D341Med (cell line): ENCODE measurements at places on chromosomes 13 and 19.
A peak's percentile ranks its signal among the peaks of the same experiment; 100 is the strongest.

- no peak for DNase-seq
These were observed 92.4 kb upstream of the SIAH3 start for GRCh38 chr13:45943965-45944364.

GRCh38 chr19:12543855-12544254 lies 7.4 kb downstream of the ZNF564 start:
- DNase-seq, result no peak

GRCh38 chr13:106819413-106820180 lies 251.7 kb upstream of the ARGLU1 start:
- no peak for DNase-seq

GRCh38 chr13:87821512-87821911 lies 150.3 kb downstream of the SLITRK5 start:
- DNase-seq, result no peak

DNA sequence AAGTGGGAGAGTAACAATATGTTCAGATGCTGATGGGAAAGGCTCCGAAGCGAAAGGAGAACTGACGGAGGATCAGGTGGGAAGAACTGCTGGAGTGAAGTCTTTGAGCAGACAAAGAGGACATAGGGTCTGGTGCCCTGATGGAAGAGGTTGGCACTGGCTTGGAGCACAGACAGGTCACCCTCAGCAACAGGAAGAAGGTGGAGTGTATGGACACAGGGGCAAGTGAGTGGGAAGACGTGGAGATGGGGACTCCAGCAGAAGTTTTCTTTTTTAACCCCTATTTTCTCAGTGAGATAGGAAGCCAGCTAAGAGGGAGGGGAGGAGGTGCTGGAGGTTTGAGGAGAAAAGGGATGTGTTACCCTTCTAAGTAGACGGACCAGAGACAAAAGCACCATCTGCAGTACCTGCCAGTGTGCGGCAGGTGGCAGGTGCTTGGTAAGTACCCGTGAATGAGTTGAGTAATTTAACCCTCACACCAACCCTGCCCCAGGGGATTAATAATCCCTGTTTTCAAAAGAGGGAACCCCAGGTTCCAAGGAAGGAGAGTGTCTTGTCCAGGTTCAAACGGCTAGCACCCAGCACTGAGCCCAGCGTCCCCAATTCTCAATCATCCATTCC lies 11.2 kb downstream of the HAS1 start:
- DNase-seq, result peak; percentile 70

DNA sequence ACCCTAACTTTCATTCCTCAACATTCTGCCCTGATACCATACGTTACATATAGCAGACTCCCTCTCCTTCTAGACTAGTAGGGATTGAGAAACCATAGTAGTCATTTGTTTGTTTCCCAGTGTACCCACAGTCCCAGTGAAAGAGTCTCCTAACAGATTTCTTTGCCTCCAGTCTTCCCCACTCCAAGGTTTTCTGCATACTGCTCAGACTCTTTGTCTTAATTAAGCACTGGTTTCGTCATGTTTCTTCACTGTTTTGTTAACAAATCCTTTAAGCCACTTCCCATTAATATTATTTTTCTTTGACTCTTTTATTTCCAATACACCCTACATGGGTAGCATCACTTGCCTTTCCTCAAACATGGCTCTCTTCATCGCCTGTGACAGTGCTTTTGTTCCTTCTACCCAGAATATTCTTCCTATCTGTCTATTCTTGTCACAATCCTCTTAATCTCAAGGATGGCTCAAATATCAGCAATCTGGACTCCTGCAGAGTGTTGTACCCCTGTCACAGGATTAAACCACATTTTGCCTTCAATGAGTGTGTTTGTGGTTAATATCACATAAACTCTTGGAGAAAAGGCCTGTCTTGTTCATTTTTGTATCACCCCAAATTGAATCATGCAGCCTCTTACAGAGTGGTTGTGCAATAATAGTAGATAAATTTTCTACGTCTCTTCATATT lies 92.7 kb upstream of the KLF12 start:
- no peak for DNase-seq

GRCh38 chr19:29118389-29118788 lies 94.6 kb downstream of the UQCRFS1 start:
- DNase-seq, result no peak

DNA sequence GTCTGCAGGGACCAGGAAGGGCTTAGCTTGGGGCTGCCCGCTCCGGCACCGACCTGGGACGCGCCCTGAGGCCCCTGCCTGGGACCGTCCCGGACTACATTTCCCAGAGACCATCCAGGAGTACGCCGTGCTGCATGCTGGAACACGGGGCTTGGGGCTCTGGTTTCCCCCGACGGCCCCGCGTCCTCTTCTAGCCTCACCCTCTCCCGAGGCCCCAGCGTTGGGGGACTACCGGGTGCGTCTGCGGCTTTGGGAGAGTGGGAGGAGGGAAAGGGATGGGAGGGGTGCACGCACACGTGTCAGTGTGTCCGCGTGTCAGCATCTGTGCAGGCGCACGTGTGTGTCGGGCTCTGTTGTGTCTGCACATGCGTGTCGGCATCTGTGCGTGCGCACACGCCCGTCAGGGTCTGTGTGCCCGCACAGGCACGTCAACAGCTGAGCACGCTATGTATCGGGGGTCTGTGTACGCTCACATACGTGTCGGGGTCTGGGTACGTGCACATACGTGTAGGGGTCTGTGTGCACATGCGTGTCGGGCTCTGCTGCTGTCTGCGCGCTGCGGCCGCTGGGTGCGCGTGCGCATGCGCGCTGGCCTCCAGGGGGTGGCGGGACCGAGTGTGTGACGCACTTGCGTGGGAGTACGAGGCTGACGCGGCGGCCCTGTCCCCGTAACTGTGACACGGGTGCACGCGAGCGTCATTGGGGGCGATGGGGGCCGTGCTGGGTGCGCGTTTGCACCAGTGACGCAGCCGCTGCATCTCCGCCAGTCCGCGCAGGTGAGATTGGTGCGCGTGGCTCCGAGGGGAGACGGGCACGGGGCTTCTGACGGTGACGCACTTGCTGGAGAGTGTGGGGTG lies at the start of gene ZNF331:
TSS of gene ZNF331 (plus strand) at position 625 of the 857 bp plus-strand sequence. CDS start 31,232 bp downstream, outside the sequence.
- DNase-seq, result peak; percentile 89

GRCh38 chr13:48819376-48819775 lies 156.3 kb upstream of the FNDC3A start:
- DNase-seq, result no peak

GRCh38 chr19:47315125-47315821 lies 5.6 kb downstream of the C5AR1 start:
- DNase-seq, result no peak

GRCh38 chr19:45975306-45976070 lies 1.8 kb upstream of the NOVA2 start:
- DNase-seq, result no peak

GRCh38 chr19:21498651-21499050 lies 6.8 kb upstream of the ZNF429 start:
- no peak for DNase-seq

DNA sequence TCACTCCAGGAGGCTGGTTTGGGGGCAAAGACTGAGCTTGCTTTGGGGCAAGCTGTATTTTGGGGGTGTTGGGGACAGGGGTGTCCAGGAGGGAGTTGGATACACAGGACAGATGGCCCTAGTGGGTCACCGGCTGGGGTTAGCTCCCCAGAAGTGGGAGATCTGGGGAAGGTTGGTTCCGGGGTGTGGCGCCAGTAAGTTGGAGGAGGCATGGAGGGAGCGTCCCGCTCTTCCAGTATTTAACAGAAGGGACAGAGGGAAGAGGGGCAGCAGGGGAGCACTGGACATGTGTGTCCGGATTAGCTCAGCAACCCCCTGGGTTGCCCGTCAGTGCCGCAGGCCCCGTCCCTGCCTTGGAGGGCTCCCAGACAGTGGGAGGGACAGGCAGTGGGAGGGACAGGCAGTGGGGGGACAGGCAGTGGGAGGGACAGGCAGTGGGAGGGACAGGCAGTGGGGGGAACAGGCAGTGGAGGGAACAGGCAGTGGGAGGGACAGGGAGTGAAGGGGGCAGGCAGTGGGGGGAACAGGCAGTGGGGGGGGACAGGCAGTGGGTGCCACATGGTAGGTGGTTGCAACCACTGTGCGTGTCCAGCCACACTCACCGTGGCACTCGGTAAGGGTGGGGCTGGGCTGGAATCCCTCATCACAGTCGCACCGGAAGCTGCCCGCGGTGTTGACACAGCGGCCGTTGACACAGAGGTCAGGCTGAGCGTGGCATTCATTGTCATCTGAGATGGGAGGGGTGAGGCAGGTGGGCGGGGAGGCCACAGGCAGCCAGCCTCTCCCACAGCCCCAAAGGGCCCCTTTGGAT lies 33.2 kb downstream of the CCL25 start:
- peak; percentile 36 for DNase-seq

DNA sequence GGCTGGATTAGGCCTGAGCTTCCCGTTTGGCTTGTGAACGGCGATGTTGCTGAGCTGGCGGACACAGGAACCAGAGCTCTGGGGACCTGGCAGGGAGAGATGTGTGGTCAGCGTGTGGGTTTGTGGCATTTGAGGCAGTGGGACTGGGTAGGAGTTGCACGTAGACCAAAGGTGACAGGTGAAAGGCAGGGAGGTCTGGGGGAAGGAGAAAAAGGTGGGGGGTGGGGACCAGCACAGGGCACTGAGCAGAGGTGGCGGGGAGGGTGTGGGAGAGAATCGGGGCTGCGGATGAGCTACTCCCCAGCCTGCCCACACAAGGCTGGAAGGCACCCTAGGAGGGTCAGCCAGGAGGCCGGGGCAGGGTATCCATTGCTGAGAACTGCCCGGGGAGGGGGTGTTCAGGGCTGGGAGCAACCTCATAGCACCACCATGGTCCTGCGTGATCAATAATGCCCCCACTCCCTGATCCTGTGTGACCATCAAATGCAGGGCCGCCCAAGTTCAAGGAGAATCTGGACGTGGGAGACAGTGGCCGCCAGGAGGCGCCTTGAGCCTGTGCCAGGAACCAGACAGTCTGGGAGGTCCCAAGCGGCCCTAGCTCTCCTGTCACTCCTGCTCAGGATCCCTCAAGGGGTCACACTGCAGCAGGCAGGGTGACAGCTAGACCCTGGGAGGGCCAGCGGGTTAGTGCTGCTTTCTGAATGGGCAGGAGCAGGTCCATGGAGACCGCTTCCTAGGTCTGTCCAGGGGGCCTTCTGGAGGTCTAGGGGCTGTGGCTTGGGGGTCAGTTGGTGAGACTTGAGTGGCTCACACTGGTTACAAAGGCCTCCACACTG lies 12.8 kb upstream of the SELENOW start:
- DNase-seq, result peak; percentile 88

- DNase-seq, result no peak
These were observed 22.1 kb upstream of the GGACT start for GRCh38 chr13:100610391-100611347.

- DNase-seq, result no peak
These were observed 3.2 kb downstream of the POLD1 start for GRCh38 chr19:50387176-50387867.

- no peak for DNase-seq
These were observed 177.2 kb downstream of the STK24 start for GRCh38 chr13:98399756-98400155.

DNA sequence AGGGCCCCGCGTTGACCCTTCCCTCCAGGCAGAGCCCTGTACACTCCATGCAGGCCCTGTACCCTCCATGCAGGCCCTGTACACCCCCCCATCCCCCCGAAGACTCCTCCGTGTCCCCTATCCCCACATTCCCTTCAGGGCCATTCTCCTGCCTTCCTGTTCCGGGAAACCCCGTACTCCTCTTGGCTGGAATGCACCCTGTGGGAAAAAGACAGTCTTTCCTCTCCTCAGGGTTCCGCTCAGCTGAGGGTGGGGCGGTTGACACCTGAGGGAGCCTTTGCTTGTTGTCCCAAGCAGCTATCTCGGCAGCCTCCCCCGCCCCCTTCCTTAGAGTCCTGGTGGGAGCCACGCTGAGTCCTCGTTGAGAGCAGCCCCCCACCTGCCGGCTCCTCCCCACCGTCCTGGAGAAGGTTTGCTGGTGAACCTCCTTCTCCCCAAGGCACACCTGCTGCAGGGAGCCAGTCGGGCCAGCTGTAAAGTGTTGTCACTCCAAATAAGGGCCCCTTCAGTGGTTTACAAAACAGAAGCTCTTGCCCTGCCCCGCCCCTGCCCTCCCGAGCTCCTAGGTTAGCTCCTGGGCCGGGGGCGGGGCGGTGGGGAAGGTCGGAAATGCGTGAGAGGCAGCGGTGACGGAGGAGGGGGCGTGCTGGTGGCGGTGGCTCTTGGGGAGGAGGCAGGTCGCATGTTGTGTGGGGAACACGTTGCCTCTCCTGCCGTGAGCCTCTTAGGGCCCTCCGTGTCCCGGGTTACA lies 1.5 kb downstream of the GNA11 start:
- no peak for DNase-seq

- DNase-seq, result peak; percentile 74
These were observed 52.6 kb downstream of the MAP4K1 start for GRCh38 chr19:38564981-38565690.

DNA sequence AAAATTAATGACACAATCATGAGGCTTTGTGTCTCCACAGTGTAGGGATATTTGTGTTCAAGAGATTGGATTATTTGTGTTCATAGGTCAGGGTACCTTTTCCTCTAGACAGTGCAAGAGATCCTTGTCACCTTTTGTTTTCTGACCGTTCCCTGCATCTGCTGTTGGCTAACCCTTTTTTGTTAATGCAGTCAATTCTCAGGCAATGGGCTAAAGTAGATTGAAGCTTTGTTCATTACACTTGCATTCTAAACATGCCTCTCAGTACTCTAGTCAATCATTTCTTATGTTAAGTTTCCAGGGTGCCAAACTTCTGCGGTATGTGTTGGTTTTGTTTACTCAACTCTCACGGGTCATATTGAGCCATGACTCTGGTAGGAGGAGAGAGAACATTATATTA lies 1.8 kb upstream of the MED4 start:
- no peak for DNase-seq

- peak; percentile 91 for DNase-seq
These were observed 10.2 kb downstream of the SNRPD2 start for GRCh38 chr19:45681391-45682015.

- no peak for DNase-seq
These were observed 274.6 kb downstream of the ITGBL1 start for GRCh38 chr13:101727118-101727517.

- DNase-seq, result no peak
These were observed 64.8 kb downstream of the ARHGAP35 start for GRCh38 chr19:46925548-46925950.
